ENCODE measurements at places on chromosomes 12 and 14.

DNA sequence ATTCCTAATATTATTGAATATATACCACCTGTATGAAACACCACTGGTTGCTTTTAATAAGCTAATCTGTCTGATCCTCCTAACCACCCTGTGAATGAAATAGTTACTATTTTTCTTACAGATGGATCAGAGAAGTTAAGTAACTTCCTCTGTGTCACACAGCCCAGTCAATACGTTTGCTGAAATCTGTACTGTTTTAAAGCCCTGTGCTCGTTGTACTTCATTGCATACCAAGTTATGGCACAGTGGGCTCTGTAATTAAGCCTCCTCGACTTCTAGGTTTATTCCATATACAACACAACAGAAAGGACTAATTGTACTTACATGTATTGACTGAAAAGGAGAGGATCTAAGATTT, 137.9 kb downstream of the TPH2 start:
- DNase-seq = no peak

DNA sequence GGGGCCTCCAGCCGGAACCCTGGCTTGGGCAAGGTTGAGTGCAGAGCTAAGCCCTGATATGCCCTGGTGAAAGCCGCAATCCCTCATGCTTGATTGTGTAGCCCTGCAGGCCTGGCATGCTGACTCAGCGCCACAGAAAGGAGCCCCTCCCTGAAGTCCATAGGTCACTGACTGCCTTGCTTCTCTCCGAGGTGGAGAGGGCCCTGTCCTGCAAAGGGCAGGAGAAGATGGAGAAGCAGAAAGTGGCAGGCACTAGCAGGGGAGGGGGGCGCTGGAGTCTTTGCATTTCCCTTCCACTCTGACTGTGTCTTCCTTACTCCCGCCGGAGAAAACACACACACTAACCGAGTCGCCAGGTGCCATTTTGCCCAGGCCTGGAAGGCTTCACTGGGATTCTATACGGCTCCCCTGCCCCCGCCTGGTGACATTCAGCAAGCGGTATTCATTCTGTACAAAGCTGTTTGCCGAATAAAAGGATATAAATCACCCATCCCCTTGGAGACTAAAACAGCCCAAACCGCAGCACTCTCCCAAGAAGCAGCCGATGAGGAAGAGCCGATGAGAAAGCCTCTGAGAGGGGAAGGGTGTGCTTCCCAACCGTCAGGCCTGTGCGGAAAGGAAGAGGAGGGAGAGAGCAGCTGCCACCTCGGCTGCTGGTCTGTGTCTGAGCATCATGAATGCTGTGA, 69.8 kb downstream of the SLC6A12 start:
- no peak for DNase-seq

DNA sequence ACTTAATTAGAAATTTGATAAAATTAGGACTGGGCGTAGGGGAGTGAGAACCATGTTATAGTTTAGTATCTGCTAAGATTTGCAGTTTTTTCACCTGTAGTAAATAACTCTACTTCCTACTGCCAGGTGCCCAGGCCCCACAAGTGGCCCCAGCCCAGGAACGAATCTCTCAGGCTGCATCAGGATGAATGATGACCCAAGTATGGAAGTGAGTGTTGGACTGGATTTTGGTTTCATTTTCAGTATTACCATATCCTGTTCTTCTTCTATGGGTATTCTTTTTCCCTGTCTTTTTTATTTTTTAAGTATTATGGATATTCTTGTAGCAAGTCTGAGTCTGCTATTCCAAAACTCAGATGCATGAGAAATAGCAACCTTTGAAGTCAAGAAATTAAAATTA, 120.3 kb upstream of the BCAT1 start:
- DNase-seq = no peak

DNA sequence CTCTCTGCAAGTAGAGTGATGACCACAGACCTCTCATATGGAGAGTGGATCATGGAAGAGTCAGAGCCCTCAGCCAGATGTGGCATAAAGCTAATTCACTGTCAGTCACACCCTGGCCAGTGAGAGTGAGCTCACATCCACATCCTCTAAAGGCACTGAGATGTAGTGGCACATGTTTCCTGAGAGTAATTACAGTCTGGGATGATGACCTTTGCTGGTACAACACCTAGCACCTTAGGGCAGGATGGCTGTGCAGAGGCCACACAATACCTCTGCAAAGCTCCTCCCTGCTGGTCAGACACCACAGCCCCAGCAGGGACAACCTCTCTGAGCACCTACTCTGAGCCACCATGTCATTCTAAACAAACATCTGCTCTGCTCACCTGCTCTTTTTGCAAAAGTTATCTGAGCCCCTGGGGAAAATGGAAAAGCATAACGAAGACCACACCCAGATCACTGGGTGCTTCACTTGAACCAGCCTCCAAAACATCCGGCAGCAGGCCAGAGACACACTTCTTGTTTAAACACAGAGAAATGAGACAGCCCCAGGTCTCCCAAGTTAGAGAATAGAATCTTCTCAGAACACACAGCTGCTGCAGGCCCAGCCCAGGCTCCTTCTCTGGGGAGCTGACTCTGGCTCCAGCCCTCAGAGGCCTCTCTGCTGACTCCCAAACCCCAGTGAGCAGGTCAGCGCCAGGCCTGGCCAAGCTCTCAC, 30.3 kb downstream of the PITPNM2 start:
- DNase-seq = no peak

DNA sequence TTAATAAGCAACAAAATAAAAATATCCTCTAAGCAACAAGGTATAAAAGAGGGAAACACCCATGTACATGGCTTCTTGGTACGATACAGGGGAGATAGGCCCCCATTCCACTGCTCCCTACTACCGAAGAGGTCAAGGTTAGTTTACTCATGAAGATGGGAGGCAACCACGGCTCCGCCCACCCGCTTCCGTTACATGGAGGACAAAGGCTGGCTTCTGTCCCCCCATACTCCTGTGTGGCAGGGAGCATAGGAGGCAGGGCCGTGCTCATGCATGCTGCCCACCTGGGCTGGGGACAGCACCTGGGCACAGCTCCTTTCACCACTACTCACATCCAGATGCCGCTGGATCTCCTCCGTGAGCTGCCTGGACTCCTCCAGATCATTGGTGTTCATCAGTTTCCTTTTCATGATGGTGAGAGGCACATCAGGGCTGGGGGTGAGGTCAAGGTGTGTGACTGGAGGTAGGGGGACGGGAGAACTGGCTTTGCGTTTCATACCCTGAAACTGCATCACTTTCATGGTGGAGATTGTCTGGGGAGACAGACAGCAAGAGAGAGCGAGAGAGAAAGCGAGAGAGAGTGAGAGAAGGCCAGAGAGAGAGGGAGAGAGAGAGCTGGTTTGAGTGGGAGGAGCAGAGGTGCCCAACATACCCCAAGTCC, 39.0 kb downstream of the LGMN start:
- no peak for DNase-seq

DNA sequence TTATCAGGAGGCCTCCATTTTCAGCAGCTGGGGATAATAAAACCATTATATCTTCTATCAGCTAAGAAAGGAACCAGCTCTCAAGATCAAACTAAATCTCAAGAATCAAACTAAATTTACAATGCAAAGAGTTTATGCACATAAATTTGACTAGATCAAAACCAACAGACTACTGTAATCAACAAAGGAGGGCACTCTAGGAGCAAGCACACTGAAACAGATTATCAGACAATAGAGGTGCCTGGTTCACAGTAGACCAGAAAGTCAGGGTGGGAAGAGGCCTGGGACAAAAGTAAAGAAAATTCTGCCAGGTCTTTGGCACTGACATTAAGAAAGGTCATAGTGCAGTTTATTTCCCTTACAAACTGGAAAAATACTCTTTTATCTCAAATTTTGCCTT, 61.0 kb downstream of the HECTD4 start:
- no peak for DNase-seq

DNA sequence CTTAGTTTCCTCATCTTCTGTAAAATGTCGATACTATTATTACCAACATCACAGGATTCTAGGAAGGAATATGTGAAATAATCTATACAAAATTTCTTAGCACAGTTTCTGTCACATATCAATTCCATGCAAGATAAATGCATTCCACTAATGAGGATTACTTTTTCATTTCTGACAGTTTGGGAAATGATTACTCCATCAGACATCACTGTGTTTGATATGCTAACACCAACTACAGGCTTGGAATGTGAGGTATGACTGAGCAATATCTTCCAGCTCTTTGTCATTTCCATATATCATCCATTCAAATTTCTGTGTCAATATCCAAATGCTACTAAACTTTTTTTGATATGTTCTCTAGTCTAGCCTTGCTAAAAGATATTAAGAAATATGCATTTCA, 111.2 kb upstream of the PTPRQ start:
- DNase-seq = no peak

DNA sequence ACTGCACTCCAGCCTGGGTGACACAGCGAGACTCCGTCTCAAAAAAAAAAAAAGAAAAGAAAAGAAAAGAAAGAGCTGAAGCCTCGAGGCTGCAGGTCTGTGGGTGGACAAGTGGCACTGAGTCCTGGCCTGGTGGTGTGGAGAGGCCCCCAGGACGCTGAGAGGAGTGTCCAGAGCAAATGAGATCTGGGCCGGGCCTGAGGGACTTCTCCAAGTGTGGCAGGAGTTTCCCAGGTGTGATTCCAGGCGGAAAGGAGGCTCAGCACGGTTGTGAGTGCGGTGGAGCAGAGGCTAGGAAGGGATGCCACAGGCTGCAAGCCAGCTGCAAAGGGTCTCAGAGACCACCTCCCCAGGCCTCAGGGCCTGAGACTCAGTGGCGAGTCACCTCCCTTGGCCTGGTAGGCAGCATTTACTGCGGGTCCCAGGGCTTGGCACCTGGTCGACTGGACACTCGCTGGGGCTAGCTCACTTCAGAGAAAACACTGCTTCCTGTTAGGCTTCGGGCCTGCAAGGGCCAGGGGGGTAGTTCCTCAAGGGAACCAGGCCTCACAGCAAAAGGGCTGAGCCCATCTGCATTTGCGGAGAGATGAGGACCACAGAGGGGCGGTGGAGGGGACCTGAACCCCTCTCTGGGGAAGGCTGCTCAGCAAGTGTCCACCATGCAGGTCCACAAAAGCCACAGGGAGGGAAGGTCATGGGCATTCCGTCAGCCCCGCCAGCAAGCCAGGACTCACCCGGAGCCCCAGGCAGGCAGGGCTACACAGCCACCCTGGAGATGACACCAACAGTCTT, 11.7 kb downstream of the TTC7B start:
- DNase-seq = no peak

- DNase-seq = no peak
These were observed 7.3 kb downstream of the TTC7B start for GRCh38 chr14:90808759-90809529.

DNA sequence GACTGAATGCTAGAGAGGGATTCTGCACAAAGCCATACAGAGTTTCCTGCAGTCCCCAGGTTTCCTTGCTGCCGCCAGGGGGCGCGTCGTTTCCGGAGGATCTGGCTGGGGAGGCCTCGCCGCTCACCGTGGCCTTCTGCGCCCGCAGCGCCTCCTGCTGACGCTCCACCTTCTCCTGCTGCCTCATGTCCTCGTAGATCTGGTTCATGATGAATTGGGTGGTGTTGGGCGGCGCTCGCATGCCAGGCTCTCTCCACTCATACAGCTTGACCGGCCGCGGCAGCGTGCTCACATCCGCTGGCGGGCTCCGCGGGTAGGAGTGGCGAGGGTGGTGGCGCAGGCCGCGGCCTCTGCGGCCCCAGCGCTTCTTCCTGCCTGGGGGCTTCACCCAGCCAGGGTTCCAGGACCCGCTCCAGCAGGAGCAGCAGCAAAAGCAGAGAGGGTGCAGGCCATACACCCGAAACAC, 987 bp downstream of the CCER1 start:
- no peak for DNase-seq

DNA sequence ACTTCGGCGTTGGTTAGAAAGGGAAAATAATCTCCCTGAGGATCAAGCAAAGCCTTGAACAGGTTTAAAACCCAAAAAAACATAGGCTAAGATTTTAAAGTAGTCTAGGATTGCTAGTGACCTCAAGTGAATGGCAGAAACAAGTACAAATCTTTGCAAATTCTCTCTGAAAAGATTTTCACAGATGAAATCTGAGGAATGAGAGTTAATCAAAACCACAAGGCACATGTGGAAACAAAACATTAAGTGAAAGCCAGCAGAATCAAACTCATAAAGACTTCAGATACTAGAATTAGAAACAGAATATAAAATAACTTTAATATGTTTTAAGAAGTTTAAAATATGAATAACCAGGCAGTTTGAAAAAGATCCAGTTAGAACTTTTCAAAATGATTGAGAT, 52.2 kb upstream of the CFL2 start:
- no peak for DNase-seq

DNA sequence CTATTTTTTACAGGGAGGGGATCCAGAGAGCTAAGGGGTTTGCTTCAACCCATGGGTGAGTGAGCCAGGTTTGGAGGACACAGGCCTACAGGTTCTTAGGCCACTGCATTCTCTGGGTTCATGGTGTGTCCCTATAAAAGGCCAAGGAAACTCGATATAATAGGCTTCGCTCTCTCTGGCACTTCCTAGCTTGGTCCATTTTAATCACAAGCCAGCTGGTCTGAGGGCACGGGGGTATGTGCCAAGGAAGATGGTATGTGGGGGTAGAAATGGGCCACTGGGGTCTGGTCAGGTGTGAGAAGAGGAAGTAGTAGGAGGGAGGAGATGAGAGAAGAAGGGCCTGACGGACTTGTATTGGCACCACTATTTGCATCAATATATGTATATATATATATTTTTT, 4.9 kb downstream of the ETV6 start:
- DNase-seq = no peak

GRCh38 chr14:37546621-37547447, 48.2 kb downstream of the FOXA1 start:
- DNase-seq = no peak

- DNase-seq = no peak
These were observed 2.3 kb downstream of the ABCC9 start for GRCh38 chr12:21938879-21939278.

DNA sequence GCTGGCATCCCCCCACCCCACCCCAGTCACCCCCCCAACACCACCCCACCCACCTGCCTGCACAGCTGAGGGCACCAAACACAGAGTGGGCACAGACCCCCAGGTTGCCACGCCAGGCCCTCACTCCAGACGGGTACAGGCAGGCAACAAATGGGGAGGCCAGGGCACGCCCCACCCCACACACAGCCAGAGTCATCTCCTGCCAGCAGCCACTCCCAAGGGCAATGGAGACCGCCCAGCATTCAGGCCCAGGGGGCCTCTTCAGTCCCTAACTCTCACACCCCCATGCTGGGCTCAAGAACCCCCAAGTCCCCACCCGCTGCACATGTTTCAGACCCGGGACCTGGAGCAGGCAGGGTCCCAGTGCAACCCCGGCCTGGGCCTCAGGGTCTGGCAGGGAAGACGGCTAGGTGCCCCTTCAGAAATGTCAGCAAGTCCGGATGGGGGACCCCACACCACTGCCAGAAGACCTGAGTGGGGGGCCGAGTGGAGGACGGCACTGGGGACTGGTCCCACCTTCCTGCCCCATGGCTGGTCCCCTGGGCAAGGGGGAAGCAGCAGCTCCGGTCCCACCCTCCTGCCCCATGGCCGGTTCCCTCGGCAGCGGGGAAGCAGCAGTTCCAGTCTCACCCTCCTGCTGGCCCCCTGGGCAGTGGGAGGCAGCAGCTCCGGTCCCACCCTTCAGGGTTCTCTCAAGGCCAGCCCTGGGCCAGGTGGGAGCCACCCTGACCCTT, 11.9 kb downstream of the AKT1 start:
- no peak for DNase-seq

GRCh38 chr14:32594766-32595165, 265.7 kb downstream of the AKAP6 start:
- no peak for DNase-seq
